ENCODE measurements at places on chromosomes 2 and 18. TPM values are rescaled to one million over a fixed set of nuclear protein-coding genes. Genes with fewer than 3 reads are reported as not detected.

COL3A1 gene
- total RNA-seq: 1.0 TPM

GRCh38 chr2:126765395-126765794 lies 109.4 kb downstream of the GYPC start:
- no peak for DNase-seq

SH2D6 gene
- 2.7 TPM for total RNA-seq

DNA sequence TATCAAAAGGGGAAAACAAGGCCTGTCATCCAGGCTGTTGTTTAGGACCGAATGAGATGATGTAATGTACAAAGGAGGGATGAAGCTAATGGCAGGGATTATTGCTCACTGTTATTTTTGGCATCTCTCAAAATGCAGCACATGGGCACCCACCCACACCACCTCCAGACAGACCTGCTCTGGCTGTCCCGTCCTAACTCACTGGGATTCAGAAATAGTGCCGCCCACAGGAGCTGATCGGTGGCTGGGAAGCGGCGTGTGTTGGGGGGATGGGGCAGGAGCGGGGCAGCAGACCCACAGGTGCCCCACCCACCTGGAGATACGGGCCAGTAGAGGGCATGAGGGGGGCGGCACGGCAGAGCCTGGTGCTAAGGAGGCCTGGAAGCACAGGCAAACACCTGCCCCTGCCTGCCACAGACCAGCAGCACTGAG lies 52.2 kb downstream of the CRACDL start:
- DNase-seq: no peak

DNA sequence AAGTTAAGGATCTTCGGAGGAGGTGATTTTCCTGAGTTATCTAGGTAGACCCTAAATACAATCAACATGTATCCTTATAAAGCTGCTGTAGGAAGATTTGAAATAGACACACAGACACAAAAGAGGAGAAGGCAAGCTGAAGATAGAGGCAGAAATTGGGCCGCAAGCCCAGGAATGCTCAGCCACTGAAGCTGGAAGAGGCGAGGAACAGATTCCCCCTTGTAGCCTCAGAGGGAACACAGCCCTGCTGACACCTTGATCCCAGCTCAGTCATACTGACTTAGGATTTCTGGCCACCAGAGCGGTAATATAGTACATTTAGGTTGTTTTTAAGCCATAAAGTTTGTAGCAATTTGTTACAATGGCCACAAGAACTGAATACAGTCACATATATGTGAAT lies 90.9 kb downstream of the ETAA1 start:
- DNase-seq: no peak

- no peak for DNase-seq
These were observed 58.6 kb upstream of the MTIF2 start for GRCh38 chr2:55327470-55328230.

All from HCT116 (cell line).